Naive thymus-derived CD8-positive, alpha-beta T cell (primary cell): ENCODE measurements at places on chromosomes 16 and 17.

- no peak for DNase-seq
Measured at GRCh38 chr17:57589151-57590034, 155.7 kb downstream of the CCDC182 start.

- no peak for DNase-seq
Measured at GRCh38 chr17:47729476-47729875, 3.6 kb upstream of the TBX21 start.

- DNase-seq = no peak
Measured at GRCh38 chr16:58518083-58518979, 3.0 kb downstream of the SETD6 start.

GRCh38 chr17:34614698-34615097 lies 35.3 kb downstream of the TMEM132E start:
- no peak for DNase-seq

DNA sequence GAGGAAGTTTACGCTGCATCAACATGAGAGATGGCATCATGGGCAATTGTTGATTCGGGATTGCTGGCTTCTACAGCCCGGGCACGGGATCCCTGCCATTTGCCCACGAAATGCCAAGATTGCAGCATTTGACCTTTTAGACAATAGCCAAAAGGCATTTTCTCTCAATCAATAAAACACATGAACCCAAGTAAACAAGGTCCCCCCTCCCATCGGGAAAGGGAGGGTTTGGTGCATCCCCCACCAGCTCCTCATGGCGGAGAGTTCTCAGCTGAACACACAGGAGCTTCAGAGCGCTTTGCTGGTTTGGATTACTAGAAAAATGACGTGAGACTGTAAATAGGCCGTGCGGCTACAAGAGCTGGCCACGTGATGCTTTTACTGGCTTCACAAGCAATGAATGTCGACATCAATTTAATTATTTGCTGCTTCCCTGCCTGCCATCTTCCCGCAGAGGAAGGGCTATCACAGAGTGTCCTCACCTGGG lies 147.6 kb downstream of the C16orf95 start:
- DNase-seq = no peak

- no peak for DNase-seq
Measured at GRCh38 chr17:27323538-27324215, 29.8 kb downstream of the WSB1 start.

DNA sequence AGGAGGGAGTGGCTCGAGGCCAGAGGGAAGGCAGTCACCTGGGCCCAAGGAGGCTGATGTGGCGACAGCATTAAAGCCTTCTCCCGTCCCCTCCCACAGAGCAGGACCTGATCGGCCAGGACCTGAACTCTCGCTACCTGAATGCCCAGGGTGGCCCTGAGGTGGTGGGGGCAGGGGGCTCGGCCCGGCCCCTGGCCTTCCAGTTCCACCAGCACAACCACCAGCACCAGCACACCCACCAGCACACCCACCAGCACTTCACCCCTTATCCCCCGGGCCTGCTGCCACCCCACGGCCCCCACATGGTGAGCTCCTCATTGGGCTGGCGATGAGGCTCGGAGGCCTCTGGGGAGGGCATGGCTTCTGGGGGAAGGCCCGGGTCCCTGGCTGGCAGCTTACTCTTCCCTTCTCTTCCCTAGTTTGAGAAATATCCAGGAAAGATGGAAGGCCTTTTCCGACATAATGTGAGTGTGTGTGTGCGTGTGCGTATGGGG lies 6.4 kb downstream of the FBRS start:
- no peak for DNase-seq

GRCh38 chr17:36730857-36731490 lies 129.6 kb downstream of the MRM1 start:
- no peak for DNase-seq

- DNase-seq = peak; percentile 29
Measured at GRCh38 chr17:17363638-17364337, 60.6 kb downstream of the NT5M start.

GRCh38 chr17:82709024-82709675 lies 7.4 kb upstream of the FN3KRP start:
- no peak for DNase-seq

GRCh38 chr17:15273141-15273793 lies 8.1 kb upstream of the PMP22 start:
- no peak for DNase-seq

DNA sequence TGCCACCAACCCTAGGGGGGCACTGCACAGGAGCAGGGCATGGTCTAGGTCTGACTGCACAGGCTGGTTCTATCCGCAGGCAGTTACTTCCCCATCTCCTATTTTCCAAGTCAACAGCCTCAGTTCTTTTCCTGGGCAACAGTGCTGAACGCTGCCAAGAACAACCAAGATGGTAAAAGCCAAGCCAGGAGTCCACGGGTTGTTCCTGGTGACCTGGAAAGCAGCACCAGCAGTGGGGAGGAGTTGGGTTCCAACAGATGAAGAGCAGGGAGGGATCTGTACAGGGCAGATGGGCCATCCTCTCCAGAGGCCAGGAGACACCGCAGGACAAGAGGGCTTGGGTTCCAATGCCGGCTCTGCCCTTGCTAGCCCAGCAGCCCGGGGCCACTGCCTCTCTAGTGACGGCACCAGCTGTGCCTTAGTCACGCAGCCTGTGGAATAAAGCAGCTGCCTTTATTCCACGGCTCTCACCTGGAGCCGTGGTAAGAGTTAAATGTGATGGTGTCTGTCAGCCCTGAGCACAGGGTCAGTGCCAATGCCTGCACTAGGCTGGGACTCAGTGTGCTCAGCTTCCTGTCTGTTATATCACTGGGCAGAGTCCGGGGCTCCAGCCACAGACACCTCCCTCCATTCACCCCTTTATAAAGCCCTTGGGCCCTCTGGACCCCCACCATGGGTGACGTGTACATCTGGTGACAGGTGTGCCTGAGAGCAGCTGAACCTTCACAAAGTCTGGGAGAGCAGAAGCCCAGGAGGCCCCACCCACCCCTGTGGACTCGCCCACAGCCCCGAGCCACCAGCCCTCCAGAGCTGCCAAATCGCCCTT lies 44.9 kb downstream of the MARF1 start:
- DNase-seq = no peak

GRCh38 chr16:83955218-83956130 lies 2.4 kb downstream of the OSGIN1 start:
- no peak for DNase-seq

GRCh38 chr17:79630821-79631639 lies 20.2 kb upstream of the RBFOX3 start:
- no peak for DNase-seq

- DNase-seq = no peak
Measured at GRCh38 chr17:2521257-2521656, 9.6 kb upstream of the METTL16 start.

GRCh38 chr17:17019891-17020456 lies 22.3 kb upstream of the MPRIP start:
- no peak for DNase-seq

DNA sequence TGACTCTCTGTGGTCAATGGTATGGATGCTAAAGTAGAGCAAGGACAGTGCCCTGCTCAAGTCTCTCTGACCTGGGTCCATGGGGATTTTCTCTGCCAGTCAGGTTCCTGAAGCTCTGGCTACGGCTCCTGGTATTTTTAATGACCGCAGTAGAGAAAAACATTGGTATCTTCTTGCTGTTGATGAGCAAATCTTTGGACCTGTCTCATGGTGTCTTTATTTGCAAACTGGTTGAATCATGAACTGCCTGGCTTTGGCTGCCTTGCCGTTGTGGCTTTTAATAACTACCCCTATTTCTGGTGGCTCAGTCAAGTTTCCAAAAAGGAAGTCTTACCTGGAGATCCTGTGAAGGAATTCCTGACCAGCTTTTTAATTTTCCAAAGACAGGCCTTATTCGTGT lies 8.7 kb downstream of the FAM234A start:
- DNase-seq = no peak

GRCh38 chr16:77683397-77684180 lies 38.7 kb upstream of the NUDT7 start:
- no peak for DNase-seq

DNA sequence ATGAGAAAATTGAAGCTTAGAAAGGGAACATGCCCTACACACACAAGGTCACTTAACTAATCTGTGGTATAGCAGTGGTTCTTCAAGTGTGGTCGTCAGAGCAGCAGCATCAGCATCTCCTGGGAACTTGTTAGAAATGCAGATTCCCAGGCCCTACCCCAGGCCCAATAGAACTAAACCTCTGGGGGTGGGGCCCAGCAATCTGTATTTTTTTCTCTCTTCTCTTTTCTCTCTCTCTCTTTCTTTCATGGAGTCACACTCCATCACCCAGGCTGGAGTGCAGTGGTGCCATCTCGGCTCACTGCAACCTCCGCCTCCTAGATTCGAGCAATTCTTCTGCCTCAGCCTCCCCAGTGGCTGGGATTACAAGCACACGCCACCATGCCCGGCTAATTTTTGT lies 3.9 kb downstream of the NLE1 start:
- DNase-seq = no peak

DNA sequence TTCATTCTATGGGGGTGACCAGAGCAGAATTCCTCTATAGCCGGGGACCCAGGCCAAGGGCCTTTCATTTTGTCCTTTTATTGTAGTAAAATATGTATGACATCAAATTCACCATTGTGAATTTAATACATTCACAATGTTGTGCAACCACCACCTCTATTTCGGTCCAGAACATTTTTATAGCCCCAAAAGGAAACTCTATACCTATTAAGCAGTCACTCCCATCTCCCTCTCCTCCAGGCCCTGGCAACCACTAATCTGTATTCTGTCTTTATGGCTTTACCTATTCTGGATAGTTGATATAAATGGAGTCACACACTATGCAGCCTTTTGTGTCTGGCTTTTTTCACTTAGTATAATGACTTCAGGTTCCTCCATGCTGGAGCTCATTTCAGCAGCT lies 9.7 kb upstream of the TNS4 start:
- DNase-seq = no peak

- DNase-seq = peak; percentile 14
Measured at GRCh38 chr17:64130559-64131001, 636 bp upstream of the ERN1 start.

GRCh38 chr17:4155980-4156620 lies 13.1 kb downstream of the CYB5D2 start:
- DNase-seq = no peak
